Right ventricle myocardium inferior (tissue), 1 donor: ENCODE measurements at places on chromosomes 3 and 15. TPM values are rescaled to one million over a fixed set of nuclear protein-coding genes. Genes with fewer than 3 reads are reported as not detected.

Gene A4GNT
- total RNA-seq, result not detected

Gene LMAN1L
- 21.9 TPM for total RNA-seq

Gene SPSB4
- total RNA-seq, result 7.1 TPM

Gene ALG1L2
- not detected for total RNA-seq

Gene RLBP1
- total RNA-seq, result not detected

Gene KLHL40
- not detected for total RNA-seq

Gene ERICH6
- not detected for total RNA-seq

Gene RFX7
- total RNA-seq, result 5.8 TPM

Gene DAPK2
- total RNA-seq, result 47.9 TPM

Gene LSAMP
- total RNA-seq, result 5.0 TPM

Gene HTR3E
- total RNA-seq, result not detected

Gene GOLGA8Q
- 0.65 TPM for total RNA-seq

Gene EPHA3
- 2.9 TPM for total RNA-seq

Gene NOX5
- not detected for total RNA-seq

Gene SOX2
- total RNA-seq, result 0.27 TPM

Gene GCNT3
- not detected for total RNA-seq

Gene IL20RB
- 0.43 TPM for total RNA-seq

Gene PLSCR2
- not detected for total RNA-seq

Gene AQP9
- total RNA-seq, result 1.5 TPM

Gene HES1
- total RNA-seq, result 11.4 TPM

Gene GCSAM
- not detected for total RNA-seq

Gene ARGFX
- not detected for total RNA-seq

Gene CPEB1
- total RNA-seq, result 1.9 TPM

Gene MAP6D1
- total RNA-seq, result 2.2 TPM

Gene SLC30A4
- total RNA-seq, result 4.0 TPM

Gene CAPN3
- total RNA-seq, result 3.4 TPM

Gene ENTPD3
- total RNA-seq, result 0.11 TPM

Gene UNC13C
- 0.08 TPM for total RNA-seq

Gene TUSC7
- not detected for total RNA-seq

Gene NRROS
- 3.1 TPM for total RNA-seq

Gene C3orf20
- not detected for total RNA-seq

Gene TMEM212
- not detected for total RNA-seq

Gene PLA1A
- total RNA-seq, result 2.0 TPM

Gene FSIP1
- 0.73 TPM for total RNA-seq

Gene CKMT1B
- total RNA-seq, result 0.76 TPM

Gene TMEM42
- total RNA-seq, result 8.8 TPM

Gene PLA2G4B
- total RNA-seq, result 5.8 TPM

Gene PRTG
- 0.43 TPM for total RNA-seq

Gene CPN2
- 2.3 TPM for total RNA-seq

Gene RBP2
- not detected for total RNA-seq

Gene CHDH
- total RNA-seq, result 11.0 TPM

Gene THAP10
- 3.7 TPM for total RNA-seq

Gene PLOD2
- total RNA-seq, result 19.7 TPM

Gene KNG1
- 0.62 TPM for total RNA-seq

Gene PLIN1
- 17.6 TPM for total RNA-seq

Gene ALDH1L1
- 23.1 TPM for total RNA-seq

Gene TEX55
- total RNA-seq, result not detected

Gene EOMES
- total RNA-seq, result 0.08 TPM
